ENCODE measurements at places on chromosomes 11 and 22. TPM values are rescaled to one million over a fixed set of nuclear protein-coding genes. Genes with fewer than 3 reads are reported as not detected.
A peak's percentile ranks its signal among the peaks of the same experiment; 100 is the strongest.

Gene PTPRJ
- 36.1 TPM for total RNA-seq

Gene LRRC4C
- not detected for total RNA-seq

Gene GPR83
- total RNA-seq = not detected

Gene BATF2
- 11.2 TPM for total RNA-seq

DNA sequence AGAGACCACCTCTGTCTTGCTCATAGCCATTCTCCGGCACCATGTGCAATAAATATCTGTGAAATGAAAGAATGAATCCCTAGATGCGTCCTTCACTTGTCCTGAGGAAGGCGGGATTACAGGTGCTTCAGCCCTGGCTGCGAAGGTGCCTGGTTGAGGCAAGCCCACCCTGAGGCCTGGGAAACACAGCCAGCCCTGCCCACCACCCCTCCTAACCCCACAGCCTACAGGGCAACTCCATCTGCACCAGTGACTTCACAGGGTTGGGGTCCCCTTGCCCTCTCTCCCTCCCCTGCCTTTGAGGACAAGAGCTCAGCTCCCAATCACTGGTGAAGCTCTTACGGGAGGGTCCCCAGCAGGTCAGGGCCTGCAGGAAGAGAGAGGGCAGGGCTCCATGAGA is 17.5 kb upstream of the SCGB1A1 start:
- H3K4me1 ChIP-seq = peaks cover 48% of the 10 kb centered on the region
- H3K27ac ChIP-seq = peak overlapping the region; percentile 36
- no peaks in the 10 kb centered on the region for H3K27me3 ChIP-seq
- no peak for DNase-seq
- no peak overlapping the region for H3K4me3 ChIP-seq
- no peaks in the 10 kb centered on the region for H3K36me3 ChIP-seq
